ENCODE measurements at places on chromosomes 4 and X.
A peak's percentile ranks its signal among the peaks of the same experiment; 100 is the strongest.

GRCh38 chrX:53714580-53715345 is 28.2 kb upstream of the HUWE1 start:
- DNase-seq, result no peak

DNA sequence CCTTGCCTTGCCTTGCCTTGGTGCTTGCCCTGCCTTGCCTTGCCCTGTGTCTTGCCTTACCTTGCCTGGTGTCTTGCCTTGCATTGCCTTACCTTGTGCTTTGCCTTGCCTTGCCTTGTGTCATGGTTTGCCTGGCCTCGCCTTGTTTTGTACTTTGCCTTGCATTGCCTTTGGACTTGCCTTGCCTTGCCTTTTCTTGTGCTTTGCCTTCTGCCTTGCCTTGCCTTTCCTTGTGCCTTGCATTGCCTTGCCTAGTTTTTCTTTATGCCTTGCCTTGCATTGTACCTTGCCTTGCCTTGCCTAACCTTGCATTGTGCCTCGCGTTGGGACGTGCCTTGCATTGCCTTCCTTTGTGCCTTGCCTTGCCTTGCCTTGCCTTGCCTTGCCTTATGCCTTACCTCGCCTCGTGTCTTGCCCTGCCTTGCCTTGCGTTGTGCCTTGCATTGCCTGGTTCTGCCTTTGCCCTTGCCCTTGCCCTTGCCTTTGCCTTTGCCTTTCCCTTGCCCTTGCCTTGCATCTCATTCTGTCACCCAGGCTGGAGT is 82.8 kb downstream of the TAB3 start:
- no peak for DNase-seq

DNA sequence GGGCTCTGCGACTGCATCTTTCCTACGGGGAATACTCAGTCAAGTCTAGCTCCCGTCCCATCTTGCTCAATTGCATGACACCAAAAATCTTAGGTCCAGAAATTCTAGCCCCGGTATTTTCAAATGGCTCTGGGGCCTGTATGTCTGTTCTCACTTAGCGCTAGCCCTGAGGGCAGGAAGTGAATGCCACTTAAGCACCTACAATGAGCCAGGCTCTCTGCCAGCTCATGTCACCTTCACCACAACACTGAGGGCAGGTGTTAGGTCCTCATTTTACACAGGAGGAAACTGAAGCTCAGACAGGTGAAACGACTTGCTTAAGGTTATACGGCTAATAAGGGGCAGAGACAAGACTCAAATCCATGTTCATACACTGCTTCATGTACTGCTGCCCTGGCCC is 282.8 kb downstream of the PPP1R2C start:
- peak; percentile 80 for DNase-seq

DNA sequence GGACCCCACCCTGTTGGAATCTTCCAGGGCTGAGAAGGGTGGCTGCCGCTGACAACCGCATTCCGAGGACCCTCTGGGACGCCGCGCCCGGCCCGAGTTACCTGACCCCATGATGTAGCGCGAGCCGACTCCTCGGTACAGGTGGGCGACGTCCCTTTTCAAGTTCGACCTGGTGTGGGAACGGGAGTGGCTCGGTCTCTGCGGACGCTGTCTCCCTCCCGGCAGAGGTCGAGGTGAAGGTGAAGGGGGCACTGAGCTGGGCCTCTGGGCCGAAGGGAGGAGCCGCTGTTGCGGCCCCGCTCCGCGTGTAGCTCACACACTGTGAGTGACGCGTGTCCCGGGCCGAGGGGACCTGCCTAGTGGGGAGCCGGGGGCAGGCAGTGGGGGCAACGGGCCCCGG is 4.5 kb downstream of the GTPBP6 start:
- no peak for DNase-seq

DNA sequence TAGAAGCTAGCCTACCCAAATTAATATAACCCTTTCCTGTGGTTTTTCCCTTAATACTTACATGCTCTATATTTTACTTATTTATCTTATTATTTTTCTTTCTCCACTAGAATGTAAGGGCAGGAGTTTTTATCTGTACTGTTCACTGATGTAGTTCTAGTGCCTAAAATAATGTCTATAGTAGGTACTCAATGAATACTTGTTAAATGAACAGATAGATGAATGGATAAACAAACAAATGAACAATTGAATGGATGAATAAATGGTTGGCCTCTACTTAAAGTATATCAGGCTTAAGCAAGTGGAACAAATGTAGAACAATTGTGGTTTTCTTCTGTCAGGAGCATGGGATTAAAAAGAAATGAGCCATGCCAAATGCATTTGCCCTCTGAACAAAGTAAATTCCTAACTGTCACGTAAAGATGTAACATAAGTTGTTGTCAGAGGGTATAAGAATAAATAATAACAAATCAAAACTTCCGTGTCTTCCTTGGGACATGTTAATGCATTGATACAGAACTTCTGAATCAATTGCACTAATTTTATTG is 54.1 kb downstream of the SYTL5 start:
- no peak for DNase-seq

GRCh38 chr4:182420189-182420588 is 177.0 kb downstream of the TENM3 start:
- DNase-seq, result no peak

GRCh38 chrX:131677655-131678628 is 134.1 kb downstream of the OR13H1 start:
- peak; percentile 14 for DNase-seq

- DNase-seq, result no peak
Measured at GRCh38 chrX:49303346-49303745, at the start of gene GAGE10. GAGE10 (plus strand) TSS chrX:49303646; CDS start chrX:49304860, 1,214 bp downstream.

DNA sequence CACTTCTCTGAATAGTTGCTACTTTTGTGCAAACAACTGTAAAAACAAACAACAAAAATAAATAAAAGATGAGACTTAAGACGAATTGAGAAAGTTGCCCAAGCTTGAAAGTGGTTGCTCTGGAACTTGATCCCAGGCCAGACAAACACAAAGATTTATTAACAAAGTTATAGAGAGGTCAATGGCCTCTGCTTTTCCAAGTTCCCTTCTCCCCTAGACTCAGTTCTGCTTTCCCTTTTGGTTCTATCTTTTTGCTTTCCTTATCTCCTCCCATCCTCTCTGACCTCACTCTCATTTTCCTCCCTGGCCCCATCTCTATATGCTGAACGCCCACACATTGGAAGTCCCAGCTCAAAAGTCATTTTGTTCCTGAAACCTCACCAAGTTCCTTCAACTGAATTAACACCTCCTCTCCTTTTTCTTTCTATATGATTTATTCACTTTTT is 82.7 kb downstream of the MXRA5 start:
- DNase-seq, result no peak

- no peak for DNase-seq
Measured at GRCh38 chr4:2497931-2498330, 29.0 kb downstream of the RNF4 start.

- no peak for DNase-seq
Measured at GRCh38 chr4:54659313-54659712, 1.6 kb downstream of the KIT start.

DNA sequence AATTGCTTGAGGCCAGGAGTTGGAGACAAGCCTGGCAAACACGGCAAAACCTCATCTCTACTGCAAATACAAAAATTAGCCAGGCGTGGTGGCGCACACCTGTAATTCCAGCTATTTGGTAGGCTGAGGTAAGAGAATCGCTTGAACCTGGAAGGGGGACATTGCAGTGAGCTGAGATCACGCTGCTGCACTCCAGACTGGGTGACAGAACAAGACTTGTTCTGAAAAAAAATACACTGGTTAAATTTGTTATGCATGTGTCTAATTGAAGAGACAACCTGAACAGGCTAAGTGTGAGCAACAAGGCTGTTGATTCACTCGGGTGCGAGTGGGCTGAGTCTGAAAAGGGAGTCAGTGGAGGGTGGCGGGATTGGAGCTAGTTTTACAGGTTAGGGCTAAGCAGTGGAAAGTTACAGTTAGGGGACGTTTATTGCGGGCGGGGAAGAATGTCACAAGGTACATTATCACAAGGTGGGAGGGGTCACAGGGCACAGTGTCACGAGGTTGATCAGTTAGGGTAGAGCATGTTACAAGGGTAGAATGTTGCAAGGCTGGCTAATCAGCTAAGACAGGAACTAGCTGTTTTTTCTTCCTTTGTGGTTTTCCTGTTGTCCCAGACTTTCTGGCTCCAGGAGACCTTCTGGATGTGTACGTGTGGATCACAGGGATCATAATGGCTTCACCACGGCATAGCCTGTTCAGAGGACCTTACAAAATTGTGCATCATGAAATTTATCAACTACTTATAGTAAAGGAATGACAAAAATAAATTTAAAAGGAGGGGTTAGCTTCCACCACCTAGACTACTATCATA is 115.8 kb downstream of the NAA11 start:
- DNase-seq, result no peak

- no peak for DNase-seq
Measured at GRCh38 chr4:127126718-127127117, 506.0 kb upstream of the INTU start.

DNA sequence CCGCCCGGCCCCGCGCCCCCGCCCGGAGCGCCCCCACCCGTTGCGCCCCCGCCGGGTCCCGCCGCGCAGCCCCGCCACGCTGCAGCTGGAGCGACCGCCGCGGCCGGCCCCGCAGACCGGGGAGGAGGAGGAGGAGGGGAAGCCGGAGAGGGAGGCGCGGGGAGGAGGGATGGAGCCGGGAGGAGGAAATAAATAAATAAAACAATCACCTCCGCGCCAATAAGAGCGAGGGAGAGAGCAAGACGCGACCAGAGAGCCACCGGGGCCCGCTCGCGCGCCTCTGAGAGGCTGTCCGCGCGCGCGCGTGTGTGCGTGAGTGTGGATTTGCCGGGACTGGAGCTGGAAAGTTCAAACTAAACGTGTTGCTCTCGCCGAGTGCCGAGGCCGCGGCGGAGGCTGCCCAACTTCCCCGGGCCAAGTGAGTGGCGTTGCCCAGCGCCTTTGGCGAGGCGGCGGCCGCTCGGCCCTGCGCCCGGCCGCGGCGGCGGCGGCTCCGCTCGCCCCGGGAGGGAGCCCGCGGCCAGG is 2184.4 kb upstream of the TENM3 start:
- peak; percentile 70 for DNase-seq

- DNase-seq, result no peak
Measured at GRCh38 chr4:144985531-144985930, 112.5 kb downstream of the ANAPC10 start.

GRCh38 chr4:186137196-186137794 is 32.8 kb downstream of the FAM149A start:
- no peak for DNase-seq

GRCh38 chr4:1330761-1331590 is 16.0 kb upstream of the UVSSA start:
- DNase-seq, result no peak

DNA sequence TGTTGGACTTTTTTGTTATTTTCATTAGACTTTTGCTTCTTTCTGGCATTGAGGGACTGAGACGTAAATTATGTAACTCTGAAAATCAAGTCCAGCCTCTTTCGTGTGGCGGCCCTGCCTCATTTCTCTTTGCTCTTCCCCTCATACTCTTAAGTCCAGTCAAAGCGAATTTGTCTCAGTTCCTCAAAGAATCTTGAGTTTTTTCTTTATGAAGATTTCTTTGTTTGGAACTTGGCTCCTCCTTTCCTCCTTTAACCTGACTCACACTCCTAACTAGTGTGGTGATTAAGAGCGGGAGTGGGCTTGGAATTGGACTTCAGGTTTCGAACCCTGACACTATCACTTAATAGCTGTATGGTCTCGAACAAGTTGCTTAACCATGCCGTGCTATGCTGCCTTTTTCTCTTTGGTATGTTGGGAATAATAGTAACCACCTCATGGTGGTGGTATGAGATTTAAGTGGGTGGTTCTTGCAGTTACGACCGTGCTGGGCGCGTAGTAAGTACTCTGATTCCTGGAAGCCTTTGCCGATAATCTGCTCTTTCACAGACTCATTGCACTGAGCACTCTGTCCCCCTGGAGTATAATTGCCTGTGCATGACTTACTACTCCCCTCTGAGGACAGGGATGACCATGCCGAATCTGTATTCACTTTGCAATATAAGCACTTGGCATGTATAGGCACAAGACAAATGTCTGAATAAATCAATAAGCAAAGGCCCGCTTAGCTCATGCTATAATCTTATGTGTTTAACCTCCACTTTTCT is 19.1 kb downstream of the FNIP2 start:
- DNase-seq, result no peak

GRCh38 chr4:26410385-26411293 is 79.6 kb downstream of the CCKAR start:
- DNase-seq, result no peak

DNA sequence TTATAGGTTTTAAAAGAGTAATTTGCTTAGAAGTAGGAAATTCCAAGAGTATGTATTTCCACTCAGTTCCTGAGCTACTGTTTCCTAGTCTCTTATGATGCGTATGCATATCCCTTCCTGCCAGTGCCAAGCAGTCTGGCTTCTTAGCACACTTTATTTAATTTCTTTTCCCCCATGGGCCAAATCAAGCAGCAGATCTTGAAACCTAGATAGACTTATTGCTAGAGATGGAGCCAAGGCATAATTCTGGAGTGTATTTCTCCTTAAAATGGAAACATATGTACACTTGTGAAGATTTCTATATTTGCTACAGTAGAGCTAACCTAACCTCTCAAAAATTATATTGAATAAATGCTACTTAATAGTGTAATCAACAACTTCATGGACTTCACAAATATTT is 2337.6 kb downstream of the PCDH7 start:
- DNase-seq, result no peak

DNA sequence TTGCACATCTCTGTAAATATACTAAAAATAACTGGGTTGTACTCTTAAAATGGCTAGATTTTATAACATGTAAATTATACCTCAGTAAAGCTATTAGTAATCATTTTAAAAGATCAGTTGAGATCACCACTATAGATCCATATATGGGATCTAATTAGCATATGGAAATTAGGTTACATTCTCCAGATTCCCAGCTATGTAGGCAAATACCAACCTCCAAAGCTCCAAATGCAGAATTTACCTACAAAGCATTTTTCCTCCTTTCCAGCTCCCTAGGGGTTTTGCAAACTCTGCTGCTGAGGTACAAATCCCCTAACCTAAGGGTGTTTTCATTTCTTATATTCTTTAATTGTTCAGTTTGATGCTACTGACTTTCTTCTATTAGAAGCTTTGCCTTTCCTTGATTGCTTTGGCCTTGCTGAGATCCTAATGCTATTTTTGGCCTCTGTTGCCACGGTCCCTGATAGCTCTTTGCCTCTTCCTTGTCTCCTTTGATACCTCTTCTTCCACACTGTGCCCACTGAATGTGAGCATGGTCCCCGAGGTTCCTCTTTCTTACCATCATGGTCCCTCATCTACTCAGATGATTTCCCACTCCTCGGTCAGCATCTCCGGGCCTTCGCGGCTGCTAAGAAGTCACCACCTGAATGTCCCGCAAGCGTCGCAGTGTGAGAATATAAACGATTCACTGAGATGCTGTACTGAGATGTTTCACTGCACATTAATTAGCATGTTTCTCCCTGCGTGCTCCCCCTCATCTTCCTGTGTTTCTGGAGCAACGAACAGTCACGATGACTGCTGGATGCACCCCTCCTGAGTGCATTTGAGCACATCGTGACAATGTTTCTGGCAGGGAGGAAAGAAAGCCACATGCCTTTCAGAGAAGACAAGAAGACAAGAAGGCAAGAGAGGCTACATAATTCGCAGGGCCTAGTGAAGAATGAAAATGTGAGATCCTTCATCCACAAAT is 23.8 kb downstream of the ENPP6 start:
- no peak for DNase-seq

- DNase-seq, result no peak
Measured at GRCh38 chr4:85778632-85779131, 303.7 kb downstream of the ARHGAP24 start.

Data from DMS153 (cell line).